Activated naive CD8-positive, alpha-beta T cell treated with anti-CD3 and anti-CD28 coated beads, Interleukin-2, amount 10 ng/mL, durations not matched to agents 7 days and 5 days (primary cell): ENCODE measurements at places on chromosomes 2 and 18. TPM values are rescaled to one million over a fixed set of nuclear protein-coding genes. Genes with fewer than 3 reads are reported as not detected.

The LINC00305 gene
- total RNA-seq: not detected

The CPSF3 gene
- 43.3 TPM for total RNA-seq

The PDE1A gene
- total RNA-seq: not detected

The C2orf81 gene
- total RNA-seq: 5.8 TPM

The COL3A1 gene
- not detected for total RNA-seq

The PFN4 gene
- total RNA-seq: not detected

- no peak overlapping the region for H3K27ac ChIP-seq
- H3K27me3 ChIP-seq: peaks cover 5% of the 10 kb centered on the region
- no peak overlapping the region for H3K4me3 ChIP-seq
- no peak for DNase-seq
These were observed 21.9 kb upstream of the ROCK2 start for GRCh38 chr2:11366326-11366741.

- H3K27ac ChIP-seq: no peak overlapping the region
- H3K36me3 ChIP-seq: peaks cover 1% of the 10 kb centered on the region
- H3K4me1 ChIP-seq: peaks cover 3% of the 10 kb centered on the region
- DNase-seq: no peak
These were observed 183.3 kb downstream of the CAMKMT start for GRCh38 chr2:44545005-44545404.

DNA sequence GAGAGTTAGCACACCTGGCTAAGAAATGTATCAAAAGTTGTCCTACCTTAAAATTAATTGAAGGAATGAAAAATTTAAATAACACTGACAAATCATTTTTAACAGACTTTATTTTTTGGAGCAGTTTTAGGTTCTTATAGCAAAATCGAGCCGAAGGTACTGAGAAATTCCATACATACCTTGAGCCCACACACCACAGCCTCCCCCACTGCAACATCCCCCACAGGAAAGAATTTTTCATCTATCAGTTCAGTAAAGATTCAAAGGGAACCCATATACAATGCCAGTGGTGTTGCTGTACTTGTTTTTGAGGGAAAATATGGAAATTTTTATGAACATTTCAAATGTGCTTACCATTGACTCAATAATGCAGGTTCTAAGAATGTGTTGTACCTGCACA, 169.8 kb upstream of the HS6ST1 start:
- no peaks in the 10 kb centered on the region for H3K36me3 ChIP-seq
- no peaks in the 10 kb centered on the region for H3K4me1 ChIP-seq
- H3K27ac ChIP-seq: no peak overlapping the region
- no peak overlapping the region for H3K4me3 ChIP-seq

GRCh38 chr2:189304360-189304759, 124.8 kb upstream of the COL5A2 start:
- H3K36me3 ChIP-seq: peaks cover 27% of the 10 kb centered on the region
- H3K27ac ChIP-seq: peak overlapping the region; percentile 89

DNA sequence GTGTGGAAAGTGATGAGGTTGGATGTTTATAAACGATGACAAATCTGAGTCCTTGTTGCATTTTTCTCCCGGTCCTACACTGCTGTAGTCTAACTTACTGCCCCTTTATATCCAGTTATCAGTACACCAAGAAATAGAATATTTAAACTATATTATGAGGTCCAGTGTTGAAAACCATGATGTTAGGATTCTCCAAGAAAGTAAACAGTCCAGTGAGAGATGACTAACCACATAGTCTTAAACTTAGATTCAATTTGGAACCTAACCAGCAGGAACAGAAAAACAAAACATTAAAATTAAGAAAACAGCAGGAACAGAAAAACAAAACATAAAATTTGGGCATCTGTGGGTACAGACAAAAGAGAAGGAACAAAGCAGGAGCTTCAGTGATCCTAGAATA, 143.2 kb downstream of the TPGS2 start:
- H3K27ac ChIP-seq: no peak overlapping the region
- no peaks in the 10 kb centered on the region for H3K36me3 ChIP-seq
- peaks cover 8% of the 10 kb centered on the region for H3K27me3 ChIP-seq
- H3K4me3 ChIP-seq: no peak overlapping the region

GRCh38 chr2:117858892-117859531, 44.5 kb downstream of the DDX18 start:
- H3K27ac ChIP-seq: no peak overlapping the region
- no peaks in the 10 kb centered on the region for H3K4me1 ChIP-seq
- peaks cover 22% of the 10 kb centered on the region for H3K27me3 ChIP-seq
- H3K4me3 ChIP-seq: no peak overlapping the region
- DNase-seq: no peak

DNA sequence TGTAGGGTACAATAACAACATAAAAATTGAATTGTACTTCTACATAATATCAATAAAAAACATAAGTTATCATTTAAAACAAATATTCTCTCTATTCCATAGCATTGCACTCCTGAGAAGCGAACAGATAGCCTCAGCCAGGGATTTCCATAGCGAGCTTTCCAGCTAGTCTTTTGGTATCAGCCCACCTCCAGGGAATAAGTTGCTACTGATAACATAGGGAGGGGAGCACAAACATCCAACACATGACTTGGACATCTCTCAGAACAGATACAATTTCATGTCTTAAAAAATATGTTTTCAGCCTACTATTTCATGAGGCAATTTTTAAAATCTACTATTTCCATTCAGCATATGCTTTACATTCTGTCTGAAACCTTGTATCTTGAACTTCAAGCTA, 804.4 kb upstream of the RAB6C start:
- DNase-seq: no peak
- H3K27me3 ChIP-seq: peaks cover 8% of the 10 kb centered on the region
- no peak overlapping the region for H3K27ac ChIP-seq
- no peak overlapping the region for H3K4me3 ChIP-seq

GRCh38 chr2:106890606-106891005, 4.6 kb upstream of the ST6GAL2 start:
- no peaks in the 10 kb centered on the region for H3K36me3 ChIP-seq
- DNase-seq: no peak
- peaks cover 2% of the 10 kb centered on the region for H3K4me1 ChIP-seq
- H3K27ac ChIP-seq: no peak overlapping the region
- peaks cover 25% of the 10 kb centered on the region for H3K27me3 ChIP-seq
- H3K4me3 ChIP-seq: no peak overlapping the region

- DNase-seq: no peak
- no peak overlapping the region for H3K4me3 ChIP-seq
- peaks cover 37% of the 10 kb centered on the region for H3K36me3 ChIP-seq
- no peaks in the 10 kb centered on the region for H3K27me3 ChIP-seq
- H3K27ac ChIP-seq: no peak overlapping the region
These were observed 24.4 kb upstream of the ERMN start for GRCh38 chr2:157349949-157350515.

DNA sequence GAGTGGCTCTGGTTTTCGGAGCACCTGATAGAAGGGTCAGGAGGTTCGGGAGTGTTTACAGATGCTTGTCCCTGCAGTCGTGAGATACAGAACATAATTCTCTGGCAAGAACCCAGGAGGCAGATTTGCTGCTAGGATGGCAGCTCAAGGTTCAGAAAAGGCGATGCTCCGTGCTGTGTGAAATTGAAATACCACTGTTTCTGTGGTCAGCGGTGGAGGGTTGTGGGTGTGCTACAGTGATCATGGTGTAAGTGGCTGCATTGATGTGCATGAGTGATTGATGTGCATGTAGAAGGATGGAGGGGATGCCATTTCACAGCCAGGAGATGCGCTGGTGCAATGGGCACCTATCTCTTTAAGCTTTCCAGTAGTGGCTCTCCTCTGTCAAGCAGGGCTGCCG, 322.1 kb downstream of the GALR1 start:
- no peak for DNase-seq
- H3K27ac ChIP-seq: no peak overlapping the region
- no peak overlapping the region for H3K4me3 ChIP-seq

DNA sequence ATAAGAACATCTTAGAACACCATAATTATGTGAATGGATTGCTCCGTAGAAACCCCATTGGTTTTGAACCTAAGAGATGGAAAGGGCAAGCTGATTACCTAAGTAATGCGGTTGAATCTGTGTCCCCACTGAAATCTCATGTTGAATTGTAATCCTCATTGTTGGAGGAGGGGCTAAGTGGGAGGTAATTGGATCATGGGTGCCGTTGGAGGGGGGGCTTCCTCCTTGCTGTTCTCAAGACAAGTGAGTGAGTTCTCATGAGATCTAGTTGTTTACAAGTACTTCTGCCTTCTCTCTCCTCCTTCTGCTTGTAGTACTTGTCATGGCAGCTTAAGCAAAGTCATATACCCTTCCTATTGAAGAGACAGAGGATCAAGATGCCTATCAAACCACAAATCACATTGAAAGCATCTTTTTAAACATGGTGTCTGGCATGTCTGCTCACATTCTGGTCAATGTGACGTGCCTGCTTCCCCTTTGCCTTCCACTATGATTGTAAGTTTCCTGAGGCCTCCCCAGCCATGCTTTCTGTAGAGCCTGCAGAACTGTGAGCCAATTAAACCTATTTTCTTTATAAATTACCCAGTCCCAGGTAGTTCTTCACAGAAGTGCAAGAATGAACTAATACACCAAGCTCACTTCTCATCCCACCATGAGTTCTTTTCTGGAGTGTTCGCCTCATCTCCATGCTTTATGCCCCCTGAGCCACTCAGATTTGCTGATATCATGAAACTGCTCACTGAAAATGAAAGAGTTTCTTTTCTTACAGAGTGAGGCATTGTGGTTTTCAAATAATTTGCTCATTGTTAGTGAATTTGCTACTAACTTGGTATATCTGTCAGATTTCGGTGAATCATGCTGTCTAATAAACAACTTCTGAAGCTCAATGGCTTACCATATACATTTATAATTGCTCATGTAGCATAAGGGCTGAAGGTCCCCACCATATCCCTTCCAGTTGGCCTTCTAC, 23.6 kb downstream of the KCNE4 start:
- H3K27me3 ChIP-seq: peaks cover 4% of the 10 kb centered on the region
- H3K4me1 ChIP-seq: no peaks in the 10 kb centered on the region
- DNase-seq: no peak
- no peaks in the 10 kb centered on the region for H3K36me3 ChIP-seq

GRCh38 chr2:234537929-234538328, 41.0 kb upstream of the ARL4C start:
- H3K4me1 ChIP-seq: peaks cover 2% of the 10 kb centered on the region
- H3K4me3 ChIP-seq: no peak overlapping the region
- no peak overlapping the region for H3K27ac ChIP-seq
- H3K27me3 ChIP-seq: peaks cover 3% of the 10 kb centered on the region
- no peaks in the 10 kb centered on the region for H3K36me3 ChIP-seq

GRCh38 chr2:28633746-28634145, 117.9 kb upstream of the PPP1CB start:
- no peaks in the 10 kb centered on the region for H3K27me3 ChIP-seq
- no peak overlapping the region for H3K4me3 ChIP-seq
- H3K27ac ChIP-seq: no peak overlapping the region
- no peaks in the 10 kb centered on the region for H3K36me3 ChIP-seq

GRCh38 chr18:27887711-27888495, 289.0 kb downstream of the CDH2 start:
- no peak for DNase-seq
- no peak overlapping the region for H3K27ac ChIP-seq
- no peak overlapping the region for H3K4me3 ChIP-seq
- no peaks in the 10 kb centered on the region for H3K36me3 ChIP-seq
- no peaks in the 10 kb centered on the region for H3K27me3 ChIP-seq
- no peaks in the 10 kb centered on the region for H3K4me1 ChIP-seq

DNA sequence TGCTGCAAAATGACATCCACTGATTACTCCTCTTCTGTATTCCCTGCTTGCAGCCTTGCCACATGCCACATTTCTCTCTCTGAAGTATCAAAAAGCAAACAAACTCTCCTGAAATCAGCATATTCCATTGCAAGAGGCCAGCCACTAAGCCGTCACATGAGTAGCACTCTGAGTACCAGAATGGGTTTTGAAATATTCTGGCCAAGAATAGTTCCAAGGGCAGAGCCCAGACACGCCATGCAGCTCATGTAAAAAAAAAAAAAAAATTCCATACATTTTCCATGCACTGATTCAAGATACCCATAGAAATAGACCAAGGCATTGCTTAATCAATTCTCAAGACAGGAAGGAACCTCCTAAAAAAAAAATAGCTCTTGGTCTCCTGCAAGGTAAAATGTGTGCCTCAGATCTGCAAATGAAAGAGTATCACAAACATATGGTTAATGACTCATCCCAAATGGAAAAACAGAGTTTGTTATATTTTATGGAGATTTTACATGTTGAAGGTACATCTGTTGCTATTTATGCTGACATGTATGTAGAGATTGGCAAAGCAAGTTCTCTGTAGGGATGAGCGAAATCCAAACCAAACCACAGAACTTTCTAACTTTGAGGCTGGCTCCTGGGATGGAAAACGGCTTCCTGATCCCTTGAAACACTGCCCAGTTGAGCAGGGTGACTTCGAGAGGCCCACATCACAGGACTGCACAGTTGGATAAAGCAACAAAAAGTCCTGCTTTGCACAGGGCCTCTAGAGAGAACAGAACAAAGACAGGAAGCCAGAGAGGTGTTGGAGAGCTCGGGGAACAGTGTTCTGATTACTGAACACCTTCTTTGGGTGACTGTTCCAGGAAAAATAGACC, 346.2 kb downstream of the ZNF521 start:
- no peak overlapping the region for H3K4me3 ChIP-seq
- H3K27ac ChIP-seq: no peak overlapping the region
- peaks cover 3% of the 10 kb centered on the region for H3K4me1 ChIP-seq

DNA sequence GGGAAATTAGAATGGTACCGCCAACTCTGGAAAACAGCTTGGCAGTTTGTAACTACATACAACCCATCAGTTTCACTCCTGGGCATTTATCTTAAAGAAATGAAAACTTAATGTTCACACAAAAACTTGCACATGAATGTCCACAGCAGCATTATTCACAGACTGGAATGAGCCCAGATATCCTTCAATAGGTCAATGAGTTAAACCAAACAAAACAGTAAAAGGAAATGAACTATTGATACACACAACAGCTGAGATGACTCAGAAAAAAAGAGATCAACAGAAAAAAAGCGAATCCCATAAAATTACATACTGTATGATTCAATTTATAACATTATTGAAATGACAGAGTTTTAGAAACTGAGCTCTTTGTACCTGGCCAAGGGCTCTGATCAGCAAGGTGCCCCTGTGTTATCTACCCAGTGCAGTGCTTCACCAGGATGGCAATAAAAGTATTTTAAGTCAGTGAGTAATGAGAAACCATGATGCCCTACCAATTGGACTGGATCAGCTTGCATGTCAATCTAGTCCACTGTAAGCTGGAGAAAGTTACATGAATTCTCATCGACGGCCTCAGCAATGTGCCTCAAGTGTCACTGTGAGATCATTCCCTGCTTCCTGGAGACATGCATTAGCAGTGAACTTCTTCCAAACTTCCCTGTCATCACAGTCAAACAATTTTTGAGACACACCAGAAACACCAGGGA, 21.9 kb downstream of the TMEM237 start:
- DNase-seq: no peak
- H3K27ac ChIP-seq: no peak overlapping the region
- peaks cover 15% of the 10 kb centered on the region for H3K36me3 ChIP-seq
- H3K4me1 ChIP-seq: no peaks in the 10 kb centered on the region

GRCh38 chr18:24704946-24705630, 244.7 kb downstream of the HRH4 start:
- no peak for DNase-seq
- no peak overlapping the region for H3K27ac ChIP-seq
- no peaks in the 10 kb centered on the region for H3K36me3 ChIP-seq
- H3K4me1 ChIP-seq: no peaks in the 10 kb centered on the region

- H3K27ac ChIP-seq: no peak overlapping the region
- no peak for DNase-seq
- no peak overlapping the region for H3K4me3 ChIP-seq
- peaks cover 18% of the 10 kb centered on the region for H3K4me1 ChIP-seq
- H3K36me3 ChIP-seq: peaks cover 31% of the 10 kb centered on the region
- no peaks in the 10 kb centered on the region for H3K27me3 ChIP-seq
These were observed 54.6 kb upstream of the NFU1 start for GRCh38 chr2:69491864-69492263.
